G401 (cell line): ENCODE measurements at places on chromosomes 16 and 17.
A peak's percentile ranks its signal among the peaks of the same experiment; 100 is the strongest.

GRCh38 chr17:4986951-4987766, at the start of gene CAMTA2:
Gene CAMTA2 (minus strand): TSS chr17:4987675. CDS start chr17:4986222, 1,453 bp downstream.
- DNase-seq, result peak; percentile 86

GRCh38 chr16:68921637-68922036, 78.3 kb downstream of the TANGO6 start:
- DNase-seq, result no peak

- peak; percentile 54 for DNase-seq
Observed at GRCh38 chr17:42531455-42532354, 4.3 kb upstream of the NAGLU start.

DNA sequence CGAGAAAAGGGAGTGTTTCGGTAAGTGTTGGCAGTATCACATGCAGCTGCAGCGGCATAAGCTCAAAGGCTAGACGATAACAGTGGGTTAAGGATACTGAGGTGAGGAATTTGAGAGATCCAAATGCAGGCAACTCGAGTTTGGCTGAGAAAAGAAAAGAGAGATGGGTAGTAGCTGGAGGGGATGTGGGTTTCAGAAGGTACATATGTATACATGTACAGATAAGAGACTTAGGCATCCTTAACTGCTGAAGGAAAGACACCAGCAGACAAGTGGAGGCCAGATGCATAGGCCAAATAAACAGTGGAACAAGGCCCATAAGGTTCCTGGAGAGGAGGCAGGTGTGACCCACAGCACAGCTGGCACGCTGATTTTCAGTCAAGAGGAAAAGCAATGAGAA, 86.6 kb upstream of the NETO2 start:
- DNase-seq, result no peak

DNA sequence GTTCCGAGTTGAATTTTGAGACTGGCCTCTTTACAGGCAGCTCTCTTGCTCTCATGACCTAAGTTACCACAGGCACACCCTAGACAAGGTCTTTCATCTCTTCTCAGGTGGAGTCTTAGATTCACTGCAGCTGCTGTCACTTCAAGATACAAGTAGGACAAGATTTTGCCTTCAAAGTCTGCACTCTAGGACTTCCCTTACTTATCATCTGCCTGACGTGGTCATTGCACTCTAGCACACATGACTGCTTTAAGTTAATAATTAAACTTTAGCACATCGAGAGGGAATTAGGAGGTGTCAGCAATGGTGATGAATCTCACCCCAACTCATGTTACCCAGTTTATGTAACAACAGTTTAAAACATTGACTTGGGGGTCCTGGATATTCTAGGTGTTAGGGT, 25.6 kb downstream of the RNF135 start:
- no peak for DNase-seq

DNA sequence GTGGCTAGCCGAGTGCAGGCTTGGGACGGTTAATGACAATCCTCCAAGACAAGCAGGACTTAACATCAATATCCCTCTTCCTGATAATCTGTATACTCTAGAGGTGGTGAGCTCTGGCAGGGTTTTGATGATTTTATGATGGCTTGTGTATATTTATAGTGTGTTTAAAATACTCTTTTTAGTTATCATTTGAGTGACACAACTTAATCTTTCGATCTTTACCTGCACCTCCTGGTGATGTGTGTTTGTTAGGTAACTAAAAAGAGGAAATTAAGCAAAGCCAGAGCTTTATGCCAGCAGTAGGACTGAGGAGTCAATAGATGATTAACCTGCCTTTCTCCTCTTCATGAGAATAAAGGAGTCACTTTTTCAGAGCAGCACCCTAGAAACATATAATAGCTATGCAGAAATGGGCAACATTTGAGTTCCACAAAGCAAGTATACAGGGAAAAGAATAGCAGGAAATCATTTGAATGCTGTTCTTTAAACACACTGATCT, 210.5 kb downstream of the IRX3 start:
- no peak for DNase-seq

DNA sequence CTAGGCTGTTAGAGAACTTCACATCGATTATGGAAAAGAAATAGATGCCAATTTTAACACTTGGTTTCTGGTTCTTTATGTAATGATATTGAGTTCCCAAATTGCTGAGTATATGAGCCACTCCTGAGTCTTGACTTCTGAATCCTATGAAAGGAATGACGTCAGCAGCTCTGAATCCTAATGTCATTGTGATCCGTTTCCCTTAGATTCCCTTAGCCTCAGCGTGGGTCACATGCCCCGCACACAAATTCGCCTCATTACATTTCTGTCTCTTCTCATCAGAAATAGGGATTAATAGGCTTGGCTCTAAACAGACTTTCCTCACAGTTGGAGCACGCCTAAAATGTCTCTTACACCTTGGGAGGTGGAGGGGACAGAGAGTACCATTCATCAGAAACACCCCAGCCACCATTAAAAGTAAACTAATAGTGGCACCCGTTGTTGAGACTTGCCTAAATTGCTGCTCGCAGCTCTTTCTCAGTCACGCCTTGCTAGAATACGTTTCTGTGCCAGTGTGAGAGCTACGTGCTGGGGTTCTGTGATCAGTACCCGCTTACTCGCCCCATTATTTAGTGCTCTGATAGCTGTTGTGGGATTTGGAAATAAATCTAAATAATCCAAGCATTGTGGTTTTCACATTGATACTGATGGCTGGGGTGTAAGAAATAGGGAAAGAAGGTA, 7.1 kb downstream of the MRM3 start:
- no peak for DNase-seq

DNA sequence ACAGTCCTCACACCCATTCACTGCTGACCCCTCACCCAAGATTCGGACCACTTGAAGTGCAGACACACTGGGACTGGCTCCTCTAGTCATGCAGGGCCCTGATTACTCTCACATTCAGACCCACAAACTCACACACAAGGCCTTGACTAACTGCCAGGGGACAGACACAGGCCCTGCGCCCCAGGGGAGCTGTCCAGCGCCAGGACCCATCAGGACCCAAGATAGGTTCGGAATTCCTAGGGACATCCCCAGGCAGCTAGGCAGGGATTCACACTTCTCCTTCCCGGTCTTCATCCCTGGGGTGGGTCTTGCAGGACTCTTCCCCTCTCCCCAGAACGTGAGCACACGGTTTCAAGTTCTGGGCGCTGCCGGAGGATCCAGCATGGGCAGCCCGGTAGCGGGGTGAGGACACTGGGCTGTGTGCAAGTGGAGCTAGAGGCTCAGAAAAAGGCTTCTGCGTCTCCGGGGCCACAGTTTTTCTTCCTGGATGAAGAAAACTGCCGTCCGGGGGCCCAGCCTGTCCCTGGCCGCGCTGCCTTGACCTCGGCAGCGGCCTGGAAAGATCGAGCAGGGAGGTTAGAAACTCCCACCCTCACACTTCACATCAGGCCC, 1.6 kb downstream of the SEZ6 start:
- DNase-seq, result no peak

DNA sequence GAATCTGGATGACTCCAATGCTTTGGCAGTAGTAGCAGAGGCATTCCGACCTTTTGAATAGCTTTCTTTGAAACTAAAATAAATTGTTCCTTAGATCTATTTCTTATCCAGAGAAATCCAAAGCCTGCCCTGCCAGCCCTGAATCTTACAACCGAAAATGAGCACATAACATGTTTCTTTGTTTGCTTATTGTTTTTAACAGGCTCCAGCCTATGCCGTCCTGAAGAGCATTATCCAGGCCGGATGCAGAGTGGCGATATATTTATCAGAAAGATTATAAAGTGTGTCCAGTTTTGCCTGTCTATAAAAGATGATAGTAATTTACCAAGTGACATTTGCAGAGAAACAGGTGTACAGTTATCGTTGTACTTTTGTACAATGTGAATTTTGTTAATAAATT, 10.5 kb downstream of the COQ7 start:
- DNase-seq, result no peak

GRCh38 chr17:55334285-55334684, 69.5 kb downstream of the HLF start:
- DNase-seq, result no peak

DNA sequence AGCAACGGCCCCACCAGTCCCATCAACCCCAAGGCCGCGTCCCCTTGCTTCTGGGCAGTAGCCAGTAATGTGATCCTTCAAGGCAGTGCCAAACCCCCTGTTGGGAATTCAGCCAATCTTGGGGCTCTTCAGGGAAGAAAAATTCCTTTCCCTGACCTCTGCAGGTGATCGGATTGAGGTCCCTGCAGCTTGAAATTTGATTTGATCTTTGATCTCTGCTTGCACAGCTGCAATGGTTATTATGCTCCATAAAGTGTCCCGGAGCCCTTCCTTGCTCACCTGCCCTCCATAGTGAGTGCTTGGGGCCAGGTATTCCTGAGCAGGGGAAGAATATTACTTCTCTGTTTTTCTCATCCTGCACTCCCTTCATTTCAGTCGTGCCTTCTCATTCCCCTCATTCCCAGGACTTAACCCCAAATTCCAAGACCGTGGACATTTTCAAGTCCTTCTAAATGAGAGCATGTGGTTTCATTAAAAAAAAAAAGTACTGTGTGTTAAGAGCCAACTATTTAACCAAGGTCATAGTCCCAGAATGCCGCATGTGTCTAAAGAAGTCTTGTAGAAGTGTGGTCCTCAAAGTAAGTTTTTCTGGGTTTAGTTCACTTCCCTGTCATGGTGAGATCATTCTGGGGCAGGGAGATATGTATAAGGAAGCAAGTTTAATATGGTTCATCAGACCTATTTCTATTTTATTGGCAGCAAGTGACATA, 56.3 kb downstream of the SOX9 start:
- DNase-seq, result no peak

GRCh38 chr17:82902972-82903874, 63.4 kb upstream of the ZNF750 start:
- no peak for DNase-seq

- no peak for DNase-seq
Observed at GRCh38 chr17:8142887-8143580, 9.2 kb downstream of the PER1 start.

GRCh38 chr17:67500261-67500660, 123.2 kb downstream of the PITPNC1 start:
- no peak for DNase-seq

- no peak for DNase-seq
Observed at GRCh38 chr16:89159066-89159849, 12.3 kb upstream of the CDH15 start.

DNA sequence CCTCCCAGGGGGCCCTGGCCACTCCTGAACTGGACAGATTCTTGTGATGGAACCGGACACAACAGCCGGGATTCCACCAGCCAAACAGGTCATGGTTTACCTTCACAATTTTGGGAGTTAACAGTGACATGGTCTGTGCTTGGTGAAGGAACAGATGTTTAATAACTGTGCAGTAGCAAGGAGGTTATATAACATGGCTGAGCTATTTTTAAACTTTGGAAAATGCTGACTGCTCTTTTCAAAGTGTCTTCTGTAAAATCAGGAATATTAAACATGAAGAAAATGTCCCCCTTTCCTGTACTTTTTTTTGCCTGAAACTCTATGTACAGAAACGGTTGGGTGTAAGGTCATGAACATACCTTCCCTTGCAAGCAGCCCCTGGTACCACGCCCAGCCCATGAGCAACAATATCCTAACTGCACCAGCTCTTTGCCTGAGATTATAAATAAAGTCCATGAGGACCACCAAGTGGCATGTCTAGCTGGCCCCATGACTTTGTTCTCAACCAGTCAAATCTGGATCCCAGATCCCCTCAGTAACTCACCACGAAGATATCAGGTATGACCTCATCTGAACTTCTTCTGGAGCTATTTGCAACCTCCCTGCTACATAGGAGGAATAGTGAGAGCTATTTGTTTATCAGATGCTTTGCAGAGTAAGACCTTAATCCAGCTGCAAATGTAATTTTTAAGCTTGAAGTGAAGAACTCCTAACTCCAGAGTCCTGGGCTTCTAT, 249.1 kb downstream of the GRIN2A start:
- DNase-seq, result no peak

DNA sequence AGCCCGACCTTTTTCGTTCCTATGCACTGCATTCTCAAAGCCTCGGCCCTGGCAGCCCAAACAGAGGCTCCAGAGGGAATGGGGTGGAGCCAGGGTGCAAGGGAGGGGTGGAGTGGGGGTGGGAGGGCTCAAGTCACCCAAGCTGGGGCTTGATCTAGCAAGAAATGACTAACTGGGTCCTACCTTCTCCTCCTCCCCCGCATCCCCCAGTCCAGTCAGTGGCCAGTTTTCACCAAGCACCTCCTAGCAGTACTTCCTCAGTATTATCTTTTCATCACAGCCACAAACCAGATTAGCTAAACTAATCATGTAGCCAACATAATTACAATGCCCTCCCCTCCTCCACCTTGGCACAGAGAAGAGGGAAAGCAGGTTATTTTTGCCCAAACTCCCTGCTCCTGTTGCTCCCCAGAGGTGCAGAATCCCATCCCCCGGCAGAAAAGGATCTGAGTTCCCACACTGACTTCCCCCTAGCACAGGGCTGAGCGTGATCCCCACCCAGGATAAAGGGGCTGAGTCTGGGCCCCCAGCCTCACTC, 2.2 kb downstream of the JUP start:
- DNase-seq, result peak; percentile 43

- peak; percentile 91 for DNase-seq
Observed at GRCh38 chr17:13002761-13003453, 14.9 kb downstream of the ELAC2 start.

DNA sequence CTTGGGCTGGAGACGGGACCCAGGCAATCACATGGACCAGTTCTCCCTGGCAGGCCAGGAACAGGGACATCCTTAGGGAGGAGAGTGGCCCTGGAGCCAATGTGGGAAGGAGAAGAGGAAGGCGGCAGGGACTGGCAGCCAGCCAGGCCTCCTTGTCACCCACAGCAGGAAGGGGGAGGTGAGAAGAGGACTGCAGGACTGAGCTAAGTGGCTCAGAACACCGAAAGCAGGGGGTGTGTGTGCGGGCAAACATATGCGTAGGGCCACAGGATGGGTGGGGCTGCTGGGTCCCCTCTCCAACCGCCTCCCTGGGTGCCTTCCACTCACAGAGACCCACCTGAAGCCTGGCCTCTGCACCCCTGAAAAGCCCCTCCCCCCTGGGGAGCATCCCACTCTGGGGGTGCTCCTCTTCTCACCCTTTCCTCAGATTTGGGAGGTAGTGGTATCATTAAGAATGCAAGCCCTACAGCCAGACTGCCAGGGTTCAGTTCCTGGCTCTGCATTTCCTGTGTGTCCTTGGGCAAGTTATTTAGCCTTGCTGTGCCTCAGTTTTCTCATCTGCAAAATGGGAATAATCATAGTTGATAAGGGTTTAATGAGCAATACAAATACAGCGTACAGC, 8.1 kb downstream of the PNMT start:
- no peak for DNase-seq

GRCh38 chr17:56313201-56313600, 159.9 kb downstream of the ANKFN1 start:
- no peak for DNase-seq

GRCh38 chr17:82317394-82318168, at the start of gene CD7:
Gene CD7 (minus strand): TSS chr17:82317608. CDS start chr17:82317495, 113 bp downstream.
- no peak for DNase-seq

DNA sequence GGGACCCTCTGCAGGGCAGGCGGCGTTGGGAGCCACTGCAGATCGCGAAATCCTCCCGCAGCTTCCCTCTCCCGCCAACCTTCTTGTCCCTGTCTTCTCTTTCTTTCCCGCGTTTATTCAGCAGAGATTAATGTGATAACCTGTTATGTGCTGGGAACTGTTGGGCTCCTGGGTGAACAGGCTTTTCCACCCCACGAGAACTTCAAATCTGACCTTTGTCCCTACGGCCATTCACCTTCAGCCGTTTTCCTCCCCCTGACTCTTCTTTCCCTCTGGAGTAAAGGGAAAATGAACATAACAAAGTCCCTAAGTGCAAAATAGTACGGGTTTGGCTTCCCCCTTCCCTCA, 15.2 kb upstream of the KPNA2 start:
- no peak for DNase-seq

- no peak for DNase-seq
Observed at GRCh38 chr16:67430504-67430976, 381 bp upstream of the HSD11B2 start.
